ENCODE measurements at places on chromosomes 13 and 19.

GRCh38 chr19:13748169-13748828, 16.0 kb upstream of the MRI1 start:
- DNase-seq, result no peak

DNA sequence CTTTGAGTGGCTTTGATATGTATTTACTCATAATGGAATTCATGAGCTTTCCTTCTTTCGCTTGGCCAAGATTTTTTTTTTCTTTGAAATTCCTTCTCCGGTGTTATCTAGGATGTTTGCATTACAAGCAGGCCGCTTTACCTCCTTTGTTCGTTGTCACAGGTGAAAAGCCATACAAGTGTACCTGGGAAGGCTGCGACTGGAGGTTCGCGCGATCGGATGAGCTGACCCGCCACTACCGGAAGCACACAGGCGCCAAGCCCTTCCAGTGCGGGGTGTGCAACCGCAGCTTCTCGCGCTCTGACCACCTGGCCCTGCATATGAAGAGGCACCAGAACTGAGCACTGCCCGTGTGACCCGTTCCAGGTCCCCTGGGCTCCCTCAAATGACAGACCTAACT, 16.7 kb downstream of the KLF5 start:
- no peak for DNase-seq

GRCh38 chr19:11574689-11575088, 2.8 kb downstream of the ACP5 start:
- no peak for DNase-seq

- no peak for DNase-seq
These were observed 247.8 kb upstream of the ZNF507 start for GRCh38 chr19:32097620-32098019.

GRCh38 chr19:7743425-7743841, 3.9 kb downstream of the CD209 start:
- DNase-seq, result no peak

DNA sequence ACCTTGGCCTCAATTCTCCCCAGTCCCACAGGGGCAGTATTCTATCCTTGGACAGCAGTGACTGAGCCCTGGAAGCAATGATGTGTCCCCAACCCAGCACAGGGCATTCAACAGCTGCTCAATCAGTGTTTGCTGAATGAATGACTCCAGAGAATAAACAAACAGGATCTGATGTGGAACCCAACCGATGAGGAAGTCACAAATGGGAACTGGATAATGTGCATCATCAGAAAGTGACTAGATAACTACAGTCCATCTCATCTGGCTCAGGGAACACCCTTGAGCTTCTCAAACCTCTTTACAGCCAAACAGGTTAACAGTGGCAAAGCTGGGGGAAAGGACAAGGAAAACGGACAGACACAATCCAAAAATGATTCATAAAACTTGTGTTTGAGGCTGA, 8.2 kb downstream of the SLC25A30 start:
- no peak for DNase-seq
